GM10248 (cell line): ENCODE measurements at places on chromosomes 1 and 21.

- DNase-seq, result no peak
These were observed 24.6 kb downstream of the RSBN1 start for GRCh38 chr1:113787663-113788062.

DNA sequence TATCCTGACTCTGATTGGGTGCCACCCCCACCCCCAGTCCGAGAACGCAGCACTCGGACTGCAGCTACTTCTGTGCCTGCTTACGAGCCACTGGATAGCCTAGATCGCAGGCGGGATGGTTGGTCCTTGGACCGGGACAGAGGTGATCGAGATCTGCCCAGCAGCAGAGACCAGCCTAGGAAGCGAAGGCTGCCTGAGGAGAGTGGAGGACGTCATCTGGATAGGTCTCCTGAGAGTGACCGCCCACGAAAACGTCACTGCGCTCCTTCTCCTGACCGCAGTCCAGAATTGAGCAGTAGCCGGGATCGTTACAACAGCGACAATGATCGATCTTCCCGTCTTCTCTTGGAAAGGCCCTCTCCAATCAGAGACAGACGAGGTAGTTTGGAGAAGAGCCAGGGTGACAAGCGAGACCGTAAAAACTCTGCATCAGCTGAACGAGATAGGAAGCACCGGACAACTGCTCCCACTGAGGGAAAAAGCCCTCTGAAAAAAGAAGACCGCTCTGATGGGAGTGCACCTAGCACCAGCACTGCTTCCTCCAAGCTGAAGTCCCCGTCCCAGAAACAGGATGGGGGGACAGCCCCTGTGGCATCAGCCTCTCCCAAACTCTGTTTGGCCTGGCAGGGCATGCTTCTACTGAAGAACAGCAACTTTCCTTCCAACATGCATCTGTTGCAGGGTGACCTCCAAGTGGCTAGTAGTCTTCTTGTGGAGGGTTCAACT, 2.1 kb downstream of the RBM15 start:
- no peak for DNase-seq

DNA sequence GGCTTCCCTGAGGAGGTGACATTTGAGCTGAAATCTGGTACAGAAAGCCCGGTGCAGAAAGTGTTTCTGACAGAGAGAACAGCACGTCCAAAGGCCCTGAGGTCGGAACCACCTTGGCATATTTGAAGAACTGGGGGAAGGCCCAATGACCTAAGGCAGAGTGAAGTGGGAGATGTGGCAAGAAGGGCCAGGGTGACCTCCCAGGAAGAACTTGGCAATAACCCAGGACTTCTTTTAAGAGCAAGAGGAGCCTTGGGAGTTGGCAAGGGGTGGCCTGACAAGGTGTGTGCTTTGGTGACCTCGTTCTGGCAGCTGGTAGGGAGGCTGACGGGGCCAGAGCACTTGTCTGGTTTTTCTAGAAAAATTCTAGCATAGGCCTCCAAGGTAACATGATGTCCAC, 23.4 kb downstream of the TTC39A start:
- DNase-seq, result no peak

- DNase-seq, result no peak
These were observed 16.1 kb downstream of the CLCN6 start for GRCh38 chr1:11822091-11822490.

DNA sequence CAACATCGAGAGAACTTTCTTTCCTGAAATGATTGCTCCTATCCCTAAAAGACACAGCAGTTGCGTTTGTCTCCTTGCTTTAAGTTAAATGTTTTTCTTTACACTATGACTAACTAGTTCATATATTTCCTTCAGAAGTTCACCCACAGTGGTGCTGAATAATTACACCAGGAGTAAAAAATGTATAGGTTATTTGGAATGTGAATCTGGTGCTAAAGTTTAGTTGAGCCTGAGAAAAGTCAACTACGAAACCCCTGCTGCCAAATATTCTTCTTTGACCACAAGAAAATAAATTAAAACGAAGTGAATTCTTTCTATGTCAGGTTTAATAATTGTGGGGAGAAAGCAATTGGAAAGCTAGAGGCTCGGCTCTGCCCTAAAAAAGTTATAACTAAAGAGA, 52.8 kb downstream of the C4BPA start:
- no peak for DNase-seq

GRCh38 chr1:22314706-22315105, 136.9 kb upstream of the ZBTB40 start:
- no peak for DNase-seq

DNA sequence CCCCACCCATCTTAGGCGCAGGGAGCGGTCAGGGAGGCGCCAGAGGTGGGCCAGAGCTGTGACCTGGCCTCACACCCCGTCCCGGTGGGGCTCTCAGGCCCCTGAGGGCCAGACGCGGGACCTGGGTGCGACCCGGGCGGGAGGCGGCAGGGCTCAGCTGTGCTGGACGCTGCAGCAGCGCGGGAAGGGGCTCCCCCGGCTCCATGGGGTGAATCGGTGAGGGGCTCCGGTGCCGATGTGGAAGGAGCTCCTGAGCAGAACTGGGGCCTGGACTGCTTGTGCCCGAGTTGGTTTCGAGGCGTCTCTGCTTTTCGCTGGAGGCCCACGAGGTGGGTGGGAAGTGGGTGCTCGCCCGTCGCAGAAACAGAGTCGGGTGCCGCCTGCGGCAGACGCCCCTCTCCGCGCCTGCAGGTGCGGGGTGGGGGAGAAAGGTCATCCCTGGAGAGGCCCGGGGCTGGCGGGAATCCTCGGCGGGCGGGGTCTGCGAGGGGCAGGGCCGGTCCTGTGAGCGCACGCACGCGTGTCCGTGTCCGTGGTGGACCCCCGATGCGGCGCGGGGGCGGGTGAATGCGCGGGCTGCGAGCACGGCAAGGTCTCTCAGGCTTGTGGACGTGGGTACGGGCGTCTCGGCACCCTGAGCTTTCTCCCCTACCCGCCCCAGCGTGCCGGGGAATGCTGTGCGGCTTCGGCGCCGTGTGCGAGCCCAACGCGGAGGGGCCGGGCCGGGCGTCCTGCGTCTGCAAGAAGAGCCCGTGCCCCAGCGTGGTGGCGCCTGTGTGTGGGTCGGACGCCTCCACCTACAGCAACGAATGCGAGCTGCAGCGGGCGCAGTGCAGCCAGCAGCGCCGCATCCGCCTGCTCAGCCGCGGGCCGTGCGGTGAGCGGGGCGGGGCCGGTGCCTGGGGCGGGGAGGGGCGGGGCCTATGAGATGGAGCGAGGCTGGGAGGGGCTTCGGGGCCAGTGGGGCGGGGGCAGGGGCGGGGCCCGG, 20.4 kb downstream of the AGRN start:
- peak; percentile 96 for DNase-seq

GRCh38 chr1:31745096-31745945, 18.8 kb downstream of the ADGRB2 start:
- peak; percentile 87 for DNase-seq

- DNase-seq, result no peak
These were observed 22.1 kb upstream of the EFNA1 start for GRCh38 chr1:155105604-155106011.

- DNase-seq, result no peak
These were observed 5.3 kb downstream of the UTS2 start for GRCh38 chr1:7847599-7847998.

GRCh38 chr1:22619798-22620197, 16.6 kb upstream of the C1QA start:
- DNase-seq, result no peak

DNA sequence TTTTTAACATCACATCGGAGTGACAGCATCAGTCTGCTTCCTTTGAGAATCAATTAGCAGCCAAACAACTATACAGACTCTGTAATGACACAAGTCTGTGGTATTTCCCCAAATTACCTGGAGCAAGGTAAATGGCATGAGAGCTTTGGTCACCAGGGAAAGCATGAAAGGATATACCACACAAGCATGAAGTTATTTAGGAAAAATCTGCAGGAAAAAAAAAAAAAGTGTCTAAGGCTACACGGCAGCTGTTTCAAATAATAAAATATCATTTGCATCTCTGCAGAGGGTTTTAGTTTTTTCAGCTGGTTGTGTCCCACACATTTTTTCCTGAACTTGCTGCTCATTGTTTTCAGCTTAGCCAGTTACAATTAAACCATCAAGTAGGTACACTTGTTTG, 234.7 kb downstream of the TTLL7 start:
- DNase-seq, result no peak

DNA sequence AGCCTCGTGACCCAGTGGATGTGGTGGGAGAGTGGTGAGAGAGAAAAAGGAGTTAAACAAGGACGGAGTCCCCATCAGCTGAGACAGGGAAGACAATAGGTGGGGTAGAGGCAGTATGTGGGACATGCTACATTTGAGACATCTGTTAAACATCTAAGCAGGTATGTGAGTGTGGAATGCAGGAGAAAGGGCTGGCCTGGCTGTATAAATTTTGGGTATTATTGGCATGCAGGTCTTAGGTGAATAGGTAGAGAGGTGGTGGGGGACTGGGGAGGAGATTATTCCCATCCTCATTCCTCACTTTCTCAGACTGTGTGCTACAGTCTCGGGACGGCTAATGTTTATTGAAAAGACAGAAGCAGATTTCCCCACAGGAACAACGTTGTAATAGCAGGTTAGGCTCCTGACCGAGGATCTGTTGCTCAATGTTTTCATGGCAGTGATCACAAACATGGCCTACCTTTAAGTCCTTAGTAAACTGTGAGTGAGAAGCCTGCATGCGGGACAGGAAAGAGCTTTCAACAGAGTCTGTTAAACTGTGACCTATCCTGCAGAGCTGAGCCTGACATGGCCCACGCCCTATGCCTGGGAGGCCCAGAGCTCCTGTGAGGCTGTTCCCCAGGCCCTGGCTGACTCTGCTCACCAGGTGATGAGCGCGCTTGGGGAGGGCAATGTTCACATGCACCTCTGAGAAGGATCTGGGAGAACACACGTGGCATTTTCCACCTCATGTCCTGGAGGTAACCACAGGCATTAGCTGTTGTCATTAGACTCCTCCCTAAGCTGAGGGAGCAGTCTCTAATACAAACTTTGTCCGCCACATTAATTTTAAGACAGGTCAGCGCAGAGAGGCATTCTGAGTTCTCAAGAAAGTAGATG, 16.5 kb downstream of the VSIG8 start:
- DNase-seq, result no peak

DNA sequence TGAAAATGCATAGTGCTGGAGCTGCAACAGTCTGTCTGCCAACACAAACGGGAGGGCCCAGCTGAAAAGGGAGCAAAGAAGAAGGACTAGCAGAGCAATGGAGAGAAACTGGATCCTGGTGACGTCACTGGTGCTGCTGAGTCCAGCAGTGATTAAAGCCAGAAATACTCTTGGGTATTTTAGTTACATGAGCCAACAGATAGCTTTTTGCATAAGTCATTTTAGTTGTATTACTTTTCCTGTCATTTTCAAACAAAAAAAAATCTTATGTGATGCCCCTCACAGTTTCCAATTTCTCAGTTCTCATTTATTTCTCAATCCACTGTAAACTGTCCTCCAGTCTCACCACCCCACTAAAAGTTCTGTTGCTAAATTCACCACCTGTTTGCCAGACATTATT, 38.7 kb upstream of the NEK7 start:
- no peak for DNase-seq

GRCh38 chr21:24278711-24279110, 1328.6 kb downstream of the MRPL39 start:
- no peak for DNase-seq

DNA sequence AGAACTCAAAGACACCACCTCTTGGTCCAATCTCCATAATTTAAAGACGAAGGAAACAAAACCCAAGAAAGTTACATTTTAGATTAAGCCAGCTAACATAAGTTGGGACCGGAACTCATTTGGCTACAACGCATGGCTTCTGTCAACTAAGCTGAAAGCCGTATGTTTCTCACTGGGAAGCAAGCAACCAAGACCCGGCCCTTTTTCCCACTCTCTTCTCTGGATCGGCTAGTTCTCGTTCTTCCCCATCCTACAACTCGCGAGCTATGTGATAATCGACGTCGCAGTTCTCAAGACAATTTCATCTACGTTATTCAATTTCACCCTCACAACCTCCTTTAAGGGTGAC, 601 bp downstream of the CCT8 start:
- no peak for DNase-seq

DNA sequence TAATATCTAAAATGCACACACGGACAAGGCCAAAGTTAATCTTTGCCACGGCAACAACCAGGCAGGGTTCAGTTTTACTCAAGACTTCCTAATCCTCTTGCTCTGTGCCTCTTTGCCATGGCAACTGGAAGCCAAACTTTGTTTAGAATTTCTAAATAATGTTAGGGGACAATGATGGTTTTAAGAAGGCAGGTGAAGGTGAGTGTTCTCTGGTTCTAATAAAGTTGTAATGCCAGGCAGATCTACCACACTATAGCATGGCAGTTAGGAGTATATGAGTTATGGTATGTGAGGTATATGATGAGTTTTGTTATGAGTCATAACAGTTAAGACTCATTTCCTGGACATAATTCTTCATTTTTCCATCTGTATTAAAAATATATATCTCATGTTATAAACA, 2.7 kb downstream of the PTPRC start:
- no peak for DNase-seq

DNA sequence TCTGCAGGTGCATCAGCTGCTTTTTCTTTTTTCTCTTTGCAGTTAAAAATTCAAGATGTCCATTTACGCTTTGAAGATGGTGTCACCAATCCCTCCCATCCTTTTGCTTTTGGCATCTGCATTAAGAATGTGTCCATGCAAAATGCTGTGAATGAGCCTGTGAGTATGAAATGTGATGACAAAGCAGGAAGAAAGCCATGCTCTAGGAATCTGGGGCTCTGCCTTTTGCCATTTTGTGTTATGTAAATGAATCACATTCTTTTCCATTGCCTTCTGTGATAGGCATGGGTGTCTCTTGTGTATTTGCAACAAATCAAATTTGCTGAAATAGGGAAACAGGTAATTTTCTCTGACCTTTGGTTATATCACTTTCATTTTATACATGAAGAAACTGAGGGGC, 19.4 kb downstream of the VPS13D start:
- DNase-seq, result no peak

- no peak for DNase-seq
These were observed 857.8 kb upstream of the B3GALT2 start for GRCh38 chr1:194043984-194044755.

GRCh38 chr1:50633465-50633864, 210.2 kb upstream of the DMRTA2 start:
- DNase-seq, result no peak

DNA sequence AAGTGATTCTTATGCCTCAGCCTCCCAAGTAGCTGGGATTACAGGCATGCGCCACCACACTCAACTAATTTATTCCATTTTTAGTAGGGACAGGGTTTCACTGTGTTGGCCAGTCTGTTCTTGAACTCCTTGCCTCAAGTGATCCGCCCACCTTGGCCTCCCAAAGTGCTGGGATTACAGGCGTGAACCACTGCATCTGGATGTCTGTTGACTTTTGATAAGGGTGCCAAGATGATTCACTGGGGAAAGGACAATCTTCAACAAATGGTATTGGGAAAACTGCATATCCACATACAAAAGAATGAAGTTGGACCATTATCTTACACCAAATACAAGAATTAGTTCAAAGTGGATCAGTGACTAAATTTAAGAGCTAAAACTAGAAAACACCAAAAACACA, 19.8 kb downstream of the RO60 start:
- no peak for DNase-seq

GRCh38 chr1:70205071-70205433, 327 bp downstream of the LRRC40 start:
- DNase-seq, result no peak

GRCh38 chr1:85174503-85174902, 26.3 kb downstream of the SYDE2 start:
- DNase-seq, result no peak

- DNase-seq, result no peak
These were observed 46.8 kb downstream of the CHD5 start for GRCh38 chr1:6133146-6133895.
